Lung (tissue), 17 donors: ENCODE measurements at places on chromosomes 1 and 21. TPM values are rescaled to one million over a fixed set of nuclear protein-coding genes. Genes with fewer than 3 reads are reported as not detected.

GRCh38 chr1:209697126-209697525, 7.5 kb upstream of the HSD11B1 start:
- H3K36me3 ChIP-seq, result no peaks in the 10 kb centered on the region
- no peak overlapping the region for H3K27ac ChIP-seq
- DNase-seq, result no peak
- H3K4me3 ChIP-seq, result no peak overlapping the region
- H3K4me1 ChIP-seq, result peaks cover 3% of the 10 kb centered on the region

DNA sequence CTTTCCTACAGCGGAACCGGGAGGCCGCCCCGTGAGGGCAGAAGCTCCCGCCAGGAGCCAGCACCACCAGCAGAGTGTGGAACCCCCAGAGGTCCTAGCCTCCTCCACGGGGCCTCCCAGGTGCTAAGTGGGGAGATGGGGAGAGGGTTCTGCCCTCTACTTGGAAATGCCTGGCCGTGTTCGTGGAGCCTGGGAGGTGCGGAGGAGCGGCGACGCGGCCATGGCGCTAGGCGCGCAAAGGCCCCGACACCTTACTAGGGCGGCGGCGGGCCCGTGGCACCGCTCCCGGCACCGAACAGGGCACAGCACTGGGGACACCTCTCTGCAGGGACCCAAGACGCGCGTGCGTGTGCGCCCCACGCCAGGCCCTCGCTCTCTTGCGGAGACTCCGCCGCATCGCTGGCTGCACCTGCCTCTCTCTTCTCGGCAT, 1.3 kb upstream of the CACNA1E start:
- H3K4me1 ChIP-seq, result no peaks in the 10 kb centered on the region
- no peaks in the 10 kb centered on the region for H3K36me3 ChIP-seq
- H3K27me3 ChIP-seq, result peaks cover 67% of the 10 kb centered on the region

GRCh38 chr1:228527596-228527995, 40.4 kb downstream of the RNF187 start:
- no peaks in the 10 kb centered on the region for H3K27me3 ChIP-seq
- no peaks in the 10 kb centered on the region for H3K4me1 ChIP-seq
- no peaks in the 10 kb centered on the region for H3K36me3 ChIP-seq
- no peak overlapping the region for H3K27ac ChIP-seq
- DNase-seq, result no peak

GRCh38 chr1:1857096-1857703, 33.7 kb downstream of the GNB1 start:
- H3K4me1 ChIP-seq, result peaks cover 34% of the 10 kb centered on the region
- no peak overlapping the region for H3K27ac ChIP-seq
- H3K4me3 ChIP-seq, result no peak overlapping the region
- H3K27me3 ChIP-seq, result no peaks in the 10 kb centered on the region

GRCh38 chr1:191634801-191635508, 523.3 kb upstream of the RGS18 start:
- no peaks in the 10 kb centered on the region for H3K36me3 ChIP-seq
- no peak overlapping the region for H3K4me3 ChIP-seq
- H3K27me3 ChIP-seq, result no peaks in the 10 kb centered on the region
- DNase-seq, result no peak
- H3K4me1 ChIP-seq, result no peaks in the 10 kb centered on the region

- no peak overlapping the region for H3K27ac ChIP-seq
- DNase-seq, result no peak
- no peaks in the 10 kb centered on the region for H3K4me1 ChIP-seq
- H3K4me3 ChIP-seq, result no peak overlapping the region
- H3K36me3 ChIP-seq, result no peaks in the 10 kb centered on the region
These were observed 185.6 kb upstream of the RUNX1 start for GRCh38 chr21:35234725-35235124.

GRCh38 chr1:46130606-46131005, 1.8 kb downstream of the PIK3R3 start:
- no peaks in the 10 kb centered on the region for H3K27me3 ChIP-seq
- no peak overlapping the region for H3K27ac ChIP-seq
- peaks cover 7% of the 10 kb centered on the region for H3K4me1 ChIP-seq
- H3K36me3 ChIP-seq, result no peaks in the 10 kb centered on the region

GRCh38 chr21:39503123-39503762, 51.5 kb downstream of the SH3BGR start:
- H3K4me1 ChIP-seq, result no peaks in the 10 kb centered on the region
- no peak overlapping the region for H3K4me3 ChIP-seq
- H3K36me3 ChIP-seq, result peaks cover 2% of the 10 kb centered on the region
- no peak overlapping the region for H3K27ac ChIP-seq
- H3K27me3 ChIP-seq, result no peaks in the 10 kb centered on the region

GRCh38 chr1:214603819-214604252, 841 bp downstream of the CENPF start:
- no peaks in the 10 kb centered on the region for H3K36me3 ChIP-seq
- H3K4me3 ChIP-seq, result no peak overlapping the region
- H3K27ac ChIP-seq, result no peak overlapping the region
- H3K4me1 ChIP-seq, result no peaks in the 10 kb centered on the region
- DNase-seq, result peak; percentile 20

DNA sequence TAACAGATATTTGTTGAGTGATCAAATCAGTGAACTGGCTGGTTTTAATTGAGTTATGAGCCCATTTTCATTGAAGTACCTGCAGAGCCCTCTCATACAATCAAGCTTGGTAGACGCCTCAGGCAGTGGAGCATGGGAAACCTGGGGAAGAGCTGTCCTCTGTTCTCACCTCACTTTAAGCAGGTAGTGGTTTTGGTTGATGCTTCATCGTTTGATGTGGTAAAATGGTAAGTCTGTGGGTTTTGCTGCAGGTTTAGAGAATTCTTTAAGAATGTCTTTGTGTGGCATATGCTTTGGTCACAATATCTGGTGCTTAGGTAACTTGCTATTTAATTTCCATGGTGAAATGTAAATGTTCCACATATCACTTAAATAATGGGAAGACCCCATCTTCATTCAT, 10.0 kb downstream of the LAMC1 start:
- peaks cover 25% of the 10 kb centered on the region for H3K4me1 ChIP-seq
- no peak for DNase-seq
- H3K27me3 ChIP-seq, result no peaks in the 10 kb centered on the region
- H3K4me3 ChIP-seq, result no peak overlapping the region

DNA sequence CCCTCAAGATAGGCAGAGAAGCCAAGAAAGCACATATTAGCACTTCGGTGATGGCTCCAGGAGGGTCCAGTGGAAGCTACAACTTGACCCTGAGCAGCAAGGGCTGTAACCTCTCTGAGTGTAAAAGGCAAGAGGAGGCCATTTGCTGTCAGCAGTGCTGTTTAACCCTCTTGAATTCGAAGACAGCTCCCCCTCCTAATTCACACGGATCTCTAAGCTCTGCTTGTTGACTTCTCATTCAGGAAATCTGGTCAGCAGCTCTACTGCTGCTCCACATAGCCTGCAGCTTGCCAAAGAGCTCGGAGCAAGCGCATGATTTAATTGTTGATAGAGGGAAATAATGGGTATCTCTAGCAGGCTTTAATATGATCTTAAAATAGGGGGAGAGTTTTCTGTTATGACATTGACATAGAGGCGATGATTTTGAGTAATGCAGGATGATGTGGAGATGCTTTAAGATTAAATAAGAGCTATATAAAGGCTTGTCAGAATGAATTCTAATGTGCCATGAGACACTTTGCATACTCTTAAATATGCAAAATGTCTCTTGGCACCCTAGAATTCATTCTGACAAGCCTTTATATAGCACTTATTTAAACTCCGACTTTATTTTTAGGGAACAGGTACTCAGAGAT, 79.4 kb upstream of the USH2A start:
- no peak overlapping the region for H3K27ac ChIP-seq
- H3K36me3 ChIP-seq, result no peaks in the 10 kb centered on the region
- no peaks in the 10 kb centered on the region for H3K27me3 ChIP-seq
- DNase-seq, result no peak
- no peak overlapping the region for H3K4me3 ChIP-seq

DNA sequence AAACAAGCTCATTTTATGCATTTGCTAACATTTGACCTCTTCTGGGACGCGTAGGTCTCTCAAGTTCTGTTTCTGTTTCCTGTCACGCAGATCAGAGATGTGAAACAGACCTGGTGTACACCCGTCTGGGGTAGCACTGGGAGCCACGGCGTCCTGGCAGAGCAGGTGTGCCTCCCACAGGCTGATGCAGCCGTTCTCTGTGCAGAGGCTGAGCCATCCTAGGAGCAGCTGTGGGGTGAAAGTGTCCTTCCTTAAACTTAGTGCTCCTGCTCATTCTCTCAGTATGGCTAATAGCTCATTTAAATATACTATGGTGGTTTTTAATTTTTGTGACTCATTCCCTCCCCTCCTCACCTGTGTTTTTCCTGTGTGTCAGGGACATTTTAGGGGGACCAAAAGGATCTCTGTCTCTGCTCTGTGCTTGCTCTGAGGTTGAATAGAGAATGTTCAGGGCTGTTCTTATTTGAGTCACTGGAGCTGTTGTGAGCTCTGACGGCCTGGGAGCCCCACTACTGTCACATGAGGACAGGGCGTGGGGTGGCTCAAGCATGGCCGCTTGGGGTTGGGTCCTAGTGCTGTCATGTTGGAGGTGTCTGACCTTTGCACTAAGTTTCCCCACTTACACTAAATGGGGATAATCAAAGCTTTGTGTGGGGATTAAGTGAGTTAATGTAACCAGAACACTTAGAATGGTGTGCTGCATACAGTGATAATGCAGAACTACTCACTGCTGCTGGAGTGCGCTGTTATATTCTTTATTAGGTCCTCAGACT, 43.0 kb downstream of the GALNT2 start:
- H3K4me3 ChIP-seq, result no peak overlapping the region
- no peak overlapping the region for H3K27ac ChIP-seq
- H3K27me3 ChIP-seq, result no peaks in the 10 kb centered on the region
- H3K4me1 ChIP-seq, result peaks cover 27% of the 10 kb centered on the region

DNA sequence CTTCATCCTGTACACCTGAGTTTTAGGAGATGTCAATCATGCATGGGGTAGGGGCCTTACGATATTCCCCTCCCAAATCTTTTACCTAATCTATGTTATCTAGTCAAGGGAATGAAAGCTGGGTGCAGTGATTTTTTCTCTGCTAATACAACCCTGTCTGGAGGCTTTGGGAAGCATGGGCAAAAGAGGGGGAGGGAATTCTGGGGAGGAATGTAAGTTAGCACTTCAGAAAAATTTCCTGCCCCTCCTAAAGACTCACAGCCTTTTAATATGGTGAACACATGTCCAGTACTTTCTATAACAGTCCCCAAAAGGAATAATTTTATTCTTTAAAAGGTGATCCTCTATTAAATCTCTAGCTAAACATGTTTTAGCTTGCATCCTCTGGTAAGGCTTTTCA, 25.6 kb upstream of the PRELP start:
- no peak overlapping the region for H3K4me3 ChIP-seq
- no peaks in the 10 kb centered on the region for H3K27me3 ChIP-seq
- no peaks in the 10 kb centered on the region for H3K36me3 ChIP-seq
- no peak for DNase-seq
- no peak overlapping the region for H3K27ac ChIP-seq

- peak overlapping the region; percentile 93 for H3K27ac ChIP-seq
- H3K4me3 ChIP-seq, result no peak overlapping the region
- no peaks in the 10 kb centered on the region for H3K4me1 ChIP-seq
- no peaks in the 10 kb centered on the region for H3K27me3 ChIP-seq
These were observed 1.0 kb upstream of the ZFYVE9 start for GRCh38 chr1:52140633-52141512.

DNA sequence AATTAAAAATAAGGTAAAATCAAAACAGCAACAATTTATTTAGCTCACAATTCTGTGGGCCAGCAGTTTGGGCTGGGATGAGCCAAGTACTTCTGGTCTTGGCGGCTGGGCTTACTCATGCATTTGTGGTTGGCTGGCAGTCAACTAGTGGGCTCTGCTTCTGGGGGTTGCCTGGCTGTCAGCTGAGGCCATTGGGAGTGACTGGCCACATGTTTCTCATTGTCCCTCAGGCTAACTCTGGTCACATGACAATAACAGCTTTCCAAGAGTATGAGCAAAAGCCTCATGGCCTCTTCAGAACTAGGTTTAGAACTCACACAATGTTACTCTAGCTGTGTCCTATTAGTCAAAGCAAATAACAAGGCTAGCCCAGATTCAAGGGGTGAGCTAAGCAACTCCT, 15.6 kb upstream of the CHIA start:
- peaks cover 22% of the 10 kb centered on the region for H3K27me3 ChIP-seq
- H3K4me3 ChIP-seq, result no peak overlapping the region
- H3K27ac ChIP-seq, result no peak overlapping the region
- H3K36me3 ChIP-seq, result no peaks in the 10 kb centered on the region

DNA sequence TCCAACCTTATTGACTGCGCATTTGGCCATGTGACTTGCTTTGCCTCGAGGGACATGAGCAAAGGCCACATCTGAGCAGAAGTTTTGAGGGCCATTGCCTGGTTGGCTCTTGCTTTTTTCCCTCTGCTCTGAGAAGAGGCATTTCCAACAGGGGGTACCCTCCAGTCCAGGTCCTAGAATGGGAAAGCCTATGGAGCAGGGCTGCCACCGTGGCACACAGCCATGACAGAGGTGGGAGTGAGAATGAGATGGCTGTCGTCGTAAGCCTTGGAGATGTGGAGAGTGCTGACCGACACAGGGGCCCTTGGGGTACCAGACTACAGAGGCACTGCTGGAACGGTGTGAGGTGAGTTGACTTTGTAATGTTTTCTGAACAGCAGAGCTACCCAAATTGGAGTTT, 103.0 kb downstream of the KCNJ15 start:
- H3K4me3 ChIP-seq, result no peak overlapping the region
- H3K27me3 ChIP-seq, result no peaks in the 10 kb centered on the region
- H3K36me3 ChIP-seq, result no peaks in the 10 kb centered on the region

- H3K27ac ChIP-seq, result no peak overlapping the region
- DNase-seq, result no peak
- H3K4me3 ChIP-seq, result no peak overlapping the region
- no peaks in the 10 kb centered on the region for H3K27me3 ChIP-seq
- no peaks in the 10 kb centered on the region for H3K4me1 ChIP-seq
- H3K36me3 ChIP-seq, result no peaks in the 10 kb centered on the region
These were observed 6.7 kb upstream of the SH2D2A start for GRCh38 chr1:156823210-156823790.

DNA sequence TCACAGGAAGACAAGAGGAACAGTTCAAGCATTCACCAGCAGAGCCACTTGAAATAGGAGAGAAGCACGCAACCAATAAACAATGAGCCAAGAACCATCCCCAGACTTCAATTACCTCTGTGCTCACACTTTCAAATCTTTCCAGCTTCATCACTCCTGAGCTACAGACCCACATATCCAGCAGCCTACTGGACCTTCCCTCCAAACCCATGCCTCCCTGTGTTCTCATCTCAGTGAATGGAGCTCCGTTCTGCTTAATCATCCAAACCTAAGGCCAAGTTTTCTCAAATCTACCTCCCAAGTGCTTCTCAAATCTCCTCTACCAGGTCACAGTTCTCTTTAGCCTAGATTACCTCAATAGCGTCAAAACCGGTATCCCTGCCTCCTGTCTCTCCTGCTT, 3.7 kb downstream of the PEF1 start:
- peaks cover 15% of the 10 kb centered on the region for H3K4me1 ChIP-seq
- H3K4me3 ChIP-seq, result no peak overlapping the region
- no peak for DNase-seq

OMA1 gene
- polyA plus RNA-seq, result 13.2 TPM

PTPRF gene
- 45.5 TPM for polyA plus RNA-seq

LRRIQ3 gene
- 0.94 TPM for polyA plus RNA-seq

MECR gene
- 20.1 TPM for polyA plus RNA-seq

CCDC17 gene
- 10.1 TPM for polyA plus RNA-seq

TARDBP gene
- 88.7 TPM for polyA plus RNA-seq

PCAT6 gene
- 1.8 TPM for polyA plus RNA-seq
